HuH-7 (cell line): ENCODE measurements at places on chromosomes 1 and 21.
A peak's percentile ranks its signal among the peaks of the same experiment; 100 is the strongest.

DNA sequence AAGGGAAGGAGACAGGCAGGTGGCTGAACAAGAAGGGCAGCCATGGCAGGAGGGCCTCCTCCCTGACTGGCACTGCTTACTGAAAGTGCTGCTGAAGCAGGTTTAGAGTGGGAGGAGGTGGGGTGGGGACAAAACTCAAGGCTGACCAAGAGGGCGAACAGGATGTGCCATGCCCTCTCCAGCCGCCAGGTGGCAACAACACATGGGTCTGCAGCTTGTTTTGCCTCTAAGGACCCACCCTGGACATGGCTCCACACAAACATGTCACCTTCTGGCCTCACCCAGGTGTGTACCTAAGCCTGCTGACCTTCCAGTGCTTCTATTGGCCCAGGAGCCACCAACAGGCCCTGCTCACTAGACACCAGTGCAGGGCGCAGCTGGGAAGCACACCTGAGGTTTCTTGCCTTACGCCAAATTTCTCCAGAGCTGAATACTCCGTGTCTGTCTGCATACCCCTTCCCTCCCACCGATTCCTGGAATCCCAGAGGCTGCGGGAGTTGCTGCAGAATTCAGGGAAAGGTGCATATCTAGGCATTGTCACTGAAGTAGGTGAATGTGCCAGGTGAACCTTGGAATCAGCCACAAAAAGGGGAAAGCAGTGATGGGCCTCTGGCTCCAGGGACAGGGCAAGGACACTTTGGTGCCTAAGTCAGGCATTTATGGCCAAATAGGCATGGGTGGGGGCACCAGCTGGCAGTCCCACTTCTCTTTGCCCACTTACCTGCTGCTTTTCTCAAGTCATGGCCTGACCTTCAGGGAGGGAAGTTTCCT, 5.3 kb downstream of the PSRC1 start:
- DNase-seq: peak; percentile 90

GRCh38 chr1:14561014-14561693, 37.3 kb upstream of the KAZN start:
- no peak for DNase-seq

GRCh38 chr21:40271164-40271563, 403.9 kb downstream of the PCP4 start:
- DNase-seq: no peak

GRCh38 chr1:39258925-39259244, 54.4 kb downstream of the MACF1 start:
- no peak for DNase-seq

DNA sequence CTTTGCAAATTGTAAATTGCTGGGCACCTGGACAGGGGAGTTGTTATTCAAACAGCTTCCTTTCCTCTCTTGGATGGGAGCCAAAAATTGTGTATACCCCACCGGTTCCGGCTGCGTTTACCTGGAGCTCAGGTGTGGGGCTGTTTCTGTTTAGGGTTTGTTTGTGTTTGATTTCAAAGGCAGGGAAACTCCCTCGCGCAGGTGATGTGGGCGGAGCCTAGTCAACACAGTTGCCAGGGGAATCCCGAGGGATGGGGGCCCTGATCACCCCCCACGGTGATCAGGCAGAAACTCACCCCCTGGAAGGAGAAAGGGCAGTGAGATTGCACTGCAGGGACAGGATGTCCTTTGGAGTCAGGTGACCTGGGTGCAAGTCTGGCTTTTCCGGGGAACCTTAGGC, 28.3 kb downstream of the CDCP2 start:
- no peak for DNase-seq

DNA sequence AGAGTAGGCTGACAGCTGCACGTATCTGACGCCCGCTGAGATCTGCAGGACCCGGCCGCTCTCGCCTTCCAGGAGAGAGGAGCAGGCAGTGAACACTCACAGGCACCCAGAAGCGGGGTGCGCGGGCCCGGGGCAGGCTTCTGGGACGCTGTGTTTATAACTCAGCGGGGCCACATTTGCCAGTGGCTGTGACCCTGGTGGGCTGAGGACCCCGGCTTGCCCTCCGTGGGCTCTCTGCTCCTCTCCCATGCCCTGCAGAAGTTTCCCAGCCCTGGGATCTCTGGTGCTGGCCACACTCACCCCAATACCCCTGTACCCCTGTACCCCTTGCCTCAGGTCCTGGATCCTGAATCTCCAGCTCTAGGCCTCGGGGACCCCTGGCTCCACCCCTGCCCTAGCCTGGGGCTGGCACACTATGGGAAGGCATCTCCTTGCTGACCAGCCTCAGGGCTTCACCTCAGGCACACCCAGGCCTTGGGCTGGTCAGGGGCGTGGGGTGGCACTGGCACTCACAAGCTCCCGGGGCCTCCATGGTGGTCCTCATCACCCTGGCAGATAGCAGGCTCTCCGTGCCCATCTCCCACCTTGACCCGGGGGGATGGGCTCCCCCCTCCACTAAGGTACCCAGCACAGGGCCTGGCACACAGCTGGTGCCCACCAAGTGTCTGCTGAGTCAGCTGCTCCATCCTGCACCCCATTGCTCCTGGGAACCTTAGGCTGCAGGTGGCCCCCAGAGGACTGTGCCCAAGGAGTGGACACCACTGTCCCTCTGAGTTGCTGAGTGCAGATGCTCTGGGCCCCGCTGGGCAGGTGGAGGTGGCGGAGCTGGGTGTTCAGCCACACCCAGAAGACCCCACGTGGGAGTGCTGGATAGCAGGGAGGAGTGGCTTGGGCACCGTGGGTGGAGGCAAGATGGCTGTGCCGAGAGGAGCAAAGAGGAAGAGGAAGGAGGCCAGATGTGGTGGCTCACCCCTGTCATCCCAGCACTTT, 32.4 kb downstream of the MORN1 start:
- no peak for DNase-seq

GRCh38 chr1:226782845-226783601, 43.9 kb upstream of the ITPKB start:
- no peak for DNase-seq

- DNase-seq: no peak
These were observed 1.2 kb downstream of the RAB25 start for GRCh38 chr1:156062189-156062588.

GRCh38 chr21:14452031-14452726, 69.2 kb upstream of the HSPA13 start:
- no peak for DNase-seq

- no peak for DNase-seq
These were observed 71.6 kb downstream of the DNTTIP2 start for GRCh38 chr1:93807311-93807930.

DNA sequence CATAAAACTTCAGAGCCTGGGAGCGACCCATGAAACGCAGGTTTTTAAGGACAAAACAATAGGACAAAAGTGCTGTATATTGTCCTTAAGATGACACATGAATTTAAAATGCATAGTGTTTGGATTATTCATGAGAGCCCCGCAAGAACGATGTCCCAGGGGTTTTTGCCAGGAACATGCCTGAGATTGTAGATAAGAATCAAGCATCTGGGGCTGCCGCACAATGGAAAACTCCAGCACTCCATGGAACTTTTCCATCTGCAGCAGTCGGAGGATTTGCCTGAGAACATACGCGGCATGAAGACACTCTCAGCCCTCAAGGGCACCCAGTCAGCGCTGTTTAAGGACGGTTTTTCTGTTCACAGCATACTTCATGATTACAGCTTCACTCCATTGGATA, 5.3 kb upstream of the ERG start:
- DNase-seq: no peak

GRCh38 chr1:201020721-201021629, 2.5 kb downstream of the KIF21B start:
- DNase-seq: peak; percentile 77

- DNase-seq: no peak
These were observed 8.3 kb upstream of the GPR89B start for GRCh38 chr1:147919896-147920295.

DNA sequence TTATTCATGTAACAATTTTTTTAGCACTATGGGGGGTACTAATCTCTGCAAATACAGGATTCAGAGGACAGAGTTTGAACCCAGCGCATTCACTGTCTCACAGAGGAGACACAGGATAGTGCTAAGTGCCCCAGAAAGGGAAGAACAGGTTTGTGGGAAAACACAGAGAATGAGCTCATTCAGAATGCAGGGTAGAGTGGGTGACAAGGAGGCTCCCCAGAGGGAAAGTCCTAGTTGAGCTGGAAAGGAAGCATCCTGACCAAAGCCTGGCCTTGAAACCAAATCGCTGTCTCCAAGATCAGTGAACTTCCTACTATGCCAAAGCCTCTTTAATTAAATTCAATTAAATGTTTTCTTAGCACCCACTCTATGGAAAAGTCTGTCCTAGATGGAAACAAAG, 19.0 kb upstream of the RGS2 start:
- DNase-seq: no peak

- no peak for DNase-seq
These were observed 57.6 kb downstream of the AKT3 start for GRCh38 chr1:243792401-243792800.

- no peak for DNase-seq
These were observed 20.2 kb upstream of the FAM131C start for GRCh38 chr1:16093611-16094010.

DNA sequence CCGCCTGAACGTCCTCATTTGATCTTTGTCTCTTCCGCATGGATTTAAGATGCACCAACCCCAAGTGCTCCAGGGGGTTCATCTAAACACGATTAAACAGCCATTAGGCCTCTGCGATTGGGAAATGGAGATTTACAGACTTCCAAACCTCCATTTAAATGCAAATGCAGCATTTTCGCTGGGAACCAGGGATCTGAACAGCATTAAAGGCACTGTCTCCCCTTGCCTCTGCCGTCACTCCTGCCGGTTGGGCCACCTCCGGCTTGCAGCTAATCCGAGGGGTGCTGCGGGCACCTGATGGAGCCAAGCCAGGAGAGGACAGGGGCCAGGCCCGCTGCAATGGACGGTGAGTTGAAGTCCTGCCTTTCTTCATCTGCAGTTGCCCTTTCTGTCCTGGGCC, 70.3 kb upstream of the KLHDC7A start:
- no peak for DNase-seq

DNA sequence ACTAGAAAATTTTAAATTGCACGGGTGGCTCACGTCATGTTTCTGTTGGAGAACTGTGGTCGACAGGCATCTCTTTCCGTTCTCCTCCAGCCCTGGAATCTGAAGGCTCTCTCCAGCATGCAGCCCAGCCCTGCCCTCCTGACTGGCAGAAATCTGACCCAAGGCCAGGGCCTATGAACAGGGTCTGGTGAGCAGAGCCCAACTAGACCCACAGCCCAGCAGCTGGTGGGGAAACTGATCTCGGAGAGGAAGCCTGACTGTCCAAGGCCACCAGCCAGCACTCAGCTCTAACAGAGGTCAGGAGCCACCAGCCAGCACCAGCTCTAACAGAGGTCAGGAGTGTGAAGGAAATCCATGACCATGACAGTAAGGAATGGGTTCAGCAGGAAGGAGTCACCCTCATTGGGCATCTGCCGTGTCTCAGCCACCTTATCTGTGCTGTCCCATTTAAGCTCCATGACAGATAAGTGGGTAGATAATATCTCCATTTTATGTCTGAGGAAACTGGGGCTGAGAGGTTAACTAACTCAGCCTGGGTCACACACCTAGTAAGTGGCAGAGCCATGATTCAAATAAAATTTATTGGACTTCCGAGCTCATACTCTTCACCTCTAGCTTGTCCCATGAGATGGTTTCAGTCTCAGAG, 20.2 kb upstream of the PKP1 start:
- DNase-seq: no peak

DNA sequence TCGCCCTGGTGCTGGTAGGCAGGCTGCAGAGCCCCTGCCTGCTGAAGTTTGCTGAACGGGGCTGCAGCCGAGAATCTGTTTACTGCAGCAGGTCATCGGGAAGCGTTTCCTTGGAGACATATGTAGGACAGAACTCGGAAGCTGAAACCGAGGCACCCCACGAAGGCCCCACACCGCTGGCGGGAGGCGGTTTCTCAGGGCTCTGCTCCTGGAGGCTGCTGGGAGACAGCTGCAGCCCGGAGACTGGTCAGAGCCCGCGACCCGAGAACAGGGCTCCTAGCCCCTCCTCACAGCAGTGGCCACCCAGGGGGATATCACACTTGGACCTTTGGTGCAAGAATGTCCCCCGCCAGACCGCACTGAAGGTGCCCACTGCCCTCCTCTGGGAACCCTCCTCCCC, 12.7 kb upstream of the PLCH2 start:
- DNase-seq: no peak

DNA sequence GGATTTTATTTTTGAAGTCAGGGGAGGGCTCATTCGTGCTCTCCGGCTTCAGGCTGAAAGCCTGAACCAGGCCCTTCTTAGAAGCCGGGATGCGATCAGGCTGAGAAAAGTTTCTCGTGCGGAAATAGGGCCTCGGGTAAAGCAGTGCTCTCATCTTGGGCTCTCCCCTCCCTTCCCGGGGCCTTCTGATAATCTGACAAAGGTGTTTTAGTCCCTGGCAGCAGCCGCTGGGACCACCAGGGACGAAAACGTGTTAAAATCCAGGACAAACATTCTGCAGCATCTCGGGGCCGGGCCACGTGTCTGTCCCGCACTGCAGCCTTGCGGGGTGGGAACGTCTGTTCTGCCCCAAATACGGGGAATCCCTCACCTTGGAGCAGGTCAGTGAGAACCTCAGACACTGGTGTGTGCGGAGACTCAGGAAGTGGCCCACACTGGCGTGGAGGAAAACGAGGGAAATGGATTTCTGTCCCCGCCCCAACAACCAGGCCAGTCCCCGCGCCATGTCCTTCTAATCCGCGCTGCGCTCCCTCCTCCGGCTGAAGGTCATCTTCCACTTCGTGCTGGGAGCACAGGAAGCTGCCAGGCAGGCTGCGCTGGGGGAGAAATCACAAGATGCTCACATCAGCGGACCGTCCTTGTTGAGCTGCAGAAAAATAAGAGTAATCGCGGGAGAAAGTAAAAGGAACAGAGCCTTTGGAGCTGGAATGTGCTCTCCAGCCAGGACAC, 16.6 kb upstream of the AJAP1 start:
- DNase-seq: no peak

DNA sequence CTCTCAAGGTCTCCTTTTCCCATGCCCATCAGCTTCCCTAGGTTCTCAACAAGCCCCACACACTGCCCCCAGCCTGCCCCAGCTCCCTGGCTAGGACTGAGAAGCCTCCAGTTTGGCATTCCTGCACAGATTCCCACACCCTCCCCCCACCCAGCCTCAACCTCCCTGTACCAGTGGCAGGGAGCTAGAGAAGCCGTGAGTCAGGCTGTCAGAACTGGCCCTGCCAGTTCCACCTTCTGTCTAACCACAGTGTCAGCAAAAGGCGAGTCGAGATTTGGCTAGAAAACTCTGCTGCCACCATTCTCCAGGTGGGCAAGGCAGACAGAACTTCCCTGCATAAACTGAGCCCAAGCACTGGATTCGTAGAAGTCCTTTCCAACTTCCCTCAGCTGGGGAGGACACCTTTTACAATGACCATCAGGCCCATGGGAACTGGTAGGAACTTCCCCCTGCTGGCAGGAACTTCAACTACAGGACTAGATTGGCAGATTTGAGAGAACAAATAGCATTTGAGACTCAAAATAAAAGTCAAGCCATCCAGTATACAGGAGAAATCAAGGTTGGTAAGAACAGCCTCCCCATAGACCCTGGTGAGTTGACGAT, 31.0 kb downstream of the TNNT2 start:
- DNase-seq: peak; percentile 49

GRCh38 chr1:44631647-44632539, 42.4 kb downstream of the TMEM53 start:
- DNase-seq: peak; percentile 97
